Stimulated activated CD4-positive, alpha-beta T cell treated with anti-CD3 and anti-CD28 coated beads, Interleukin-4, amount 100 ng/mL, for 24 hours (primary cell): ENCODE measurements at places on chromosomes 7 and 10.

- no peak for DNase-seq
Observed at GRCh38 chr7:114487174-114487573, 72.6 kb downstream of the FOXP2 start.

- DNase-seq, result no peak
Observed at GRCh38 chr7:23931633-23932032, 221.6 kb downstream of the STK31 start.

DNA sequence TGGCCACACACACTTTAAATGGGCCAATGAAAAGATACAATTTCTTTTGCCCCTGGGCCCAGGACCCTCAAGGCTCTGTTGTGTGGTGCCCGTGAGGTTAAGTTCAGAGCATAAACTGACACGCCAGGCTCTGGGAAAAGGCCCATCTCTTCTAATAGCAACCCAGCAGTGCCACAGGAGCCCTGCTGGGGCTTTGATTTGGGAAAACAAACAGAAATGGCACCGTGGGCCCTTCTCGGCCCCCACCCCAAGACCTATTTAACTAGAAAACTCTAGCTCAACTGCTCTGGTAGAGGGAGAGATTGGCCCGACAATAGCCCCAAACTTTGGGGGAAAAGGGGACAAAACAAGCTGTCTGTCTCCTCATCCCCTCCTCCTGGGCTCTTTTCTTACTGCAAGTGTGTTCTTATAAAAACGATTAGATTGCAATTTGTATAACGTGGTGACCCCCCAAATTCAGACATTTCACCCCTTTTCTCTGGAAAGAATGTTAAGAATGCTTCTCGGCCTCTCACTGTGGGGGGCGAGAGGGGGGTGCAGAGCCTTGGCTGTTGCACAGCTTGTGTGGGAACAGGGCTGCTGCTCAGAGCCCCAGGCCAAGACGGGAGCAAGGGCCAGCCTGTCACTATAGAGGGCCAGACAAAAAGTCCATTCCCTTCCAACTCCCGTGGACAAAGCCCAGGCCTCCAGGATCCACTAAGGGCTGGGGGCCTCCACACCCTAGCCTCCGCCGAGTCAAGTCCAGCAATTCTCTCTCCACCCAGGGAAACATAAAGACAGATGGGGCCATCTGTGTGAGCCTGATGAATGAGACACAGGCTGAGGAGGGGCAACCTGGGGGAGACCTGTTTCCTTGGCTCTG, 26.8 kb downstream of the DPCD start:
- no peak for DNase-seq

- no peak for DNase-seq
Observed at GRCh38 chr7:121305109-121305508, 23.7 kb upstream of the WNT16 start.

DNA sequence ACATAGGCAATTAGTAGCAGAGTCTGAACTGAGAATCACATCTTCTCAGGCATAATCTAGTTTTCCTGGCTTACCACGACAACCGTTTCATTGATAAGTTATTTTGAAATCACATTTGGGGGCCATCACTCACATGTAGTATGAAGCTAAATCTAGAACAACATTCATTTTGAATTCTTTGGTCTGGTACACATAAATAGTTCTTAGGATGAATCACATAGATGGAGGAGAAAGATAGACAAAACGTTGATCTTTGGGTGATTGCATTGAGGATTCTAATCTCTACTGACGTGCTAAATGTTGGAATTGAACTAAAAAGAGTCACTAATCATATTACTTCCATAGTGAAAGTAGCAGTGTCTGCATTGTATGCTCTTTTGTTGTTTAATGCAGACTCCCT, 1022.6 kb downstream of the LRMDA start:
- no peak for DNase-seq
